Lower leg skin (tissue), 4 donors: ENCODE measurements at places on chromosomes 5 and 9. TPM values are rescaled to one million over a fixed set of nuclear protein-coding genes. Genes with fewer than 3 reads are reported as not detected.

GRCh38 chr5:127298656-127299055 lies 8.1 kb downstream of the MEGF10 start:
- DNase-seq: no peak

- DNase-seq: no peak
Measured at GRCh38 chr5:163944738-163945137, 439.3 kb downstream of the MAT2B start.

- no peak for DNase-seq
Measured at GRCh38 chr9:77170991-77171699, 6.2 kb upstream of the VPS13A start.

DNA sequence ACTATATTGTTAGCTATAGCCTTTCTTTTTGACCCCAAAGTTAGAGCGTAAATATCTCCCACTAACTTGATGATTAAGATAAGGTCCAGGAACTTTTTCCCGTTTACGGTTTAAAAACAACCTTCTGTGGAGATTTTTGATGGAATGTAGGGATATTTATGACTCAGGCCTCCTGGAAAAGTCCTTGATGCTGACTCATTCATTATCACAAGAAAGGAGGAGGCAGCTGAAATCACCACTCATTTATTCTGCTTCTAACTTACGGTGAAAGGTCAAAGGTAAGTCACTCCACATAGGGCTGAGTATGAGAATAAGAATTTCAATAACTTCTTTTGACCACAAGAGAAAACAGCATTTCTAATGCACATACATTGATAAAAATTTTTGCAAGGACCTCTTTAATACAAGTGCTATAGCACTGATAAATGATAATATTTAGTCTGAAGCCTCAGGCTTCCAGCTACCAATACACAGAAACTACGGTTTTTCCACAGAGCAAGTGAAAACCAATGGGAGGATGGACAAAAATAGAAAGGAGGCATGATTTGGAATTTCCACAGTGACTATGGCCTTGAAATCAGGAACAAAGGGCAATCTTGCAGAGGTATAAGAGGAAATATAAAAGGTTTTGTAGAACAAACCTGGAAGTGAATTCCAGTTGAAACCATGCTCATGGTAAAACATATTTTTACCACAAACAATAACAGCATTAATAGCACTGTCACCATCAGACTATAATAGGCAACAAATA lies 146.5 kb downstream of the PPP2R2B start:
- no peak for DNase-seq

Gene FOXD4L6
- total RNA-seq: not detected

GRCh38 chr5:38672059-38672788 lies 115.8 kb upstream of the LIFR start:
- no peak for DNase-seq

DNA sequence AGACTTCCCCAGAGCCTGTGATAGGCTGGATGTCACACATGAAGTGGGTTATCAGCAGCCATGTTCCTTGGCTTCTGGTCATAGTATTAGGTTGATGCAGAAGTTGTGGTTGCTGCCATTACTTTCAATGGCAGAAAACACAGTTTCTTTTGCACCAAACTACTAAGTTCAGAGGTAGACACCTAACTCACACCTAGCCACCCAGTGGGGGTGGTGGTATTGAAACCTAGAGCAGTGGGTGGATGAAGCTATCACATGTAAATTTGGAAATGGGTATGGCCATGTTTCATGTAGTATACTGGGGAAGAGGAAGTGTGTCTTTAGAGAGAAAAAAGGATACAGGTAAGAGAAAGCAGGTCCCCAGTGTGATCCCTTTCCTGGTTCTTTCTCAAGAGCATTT lies 347.9 kb upstream of the SEMA6A start:
- DNase-seq: no peak

Gene NR2F1
- 3.2 TPM for total RNA-seq

Gene ANKRD18B
- total RNA-seq: 2.5 TPM

- DNase-seq: no peak
Measured at GRCh38 chr5:14292766-14293658, 149.9 kb downstream of the TRIO start.

Gene PCDHGA8
- total RNA-seq: 2.2 TPM

DNA sequence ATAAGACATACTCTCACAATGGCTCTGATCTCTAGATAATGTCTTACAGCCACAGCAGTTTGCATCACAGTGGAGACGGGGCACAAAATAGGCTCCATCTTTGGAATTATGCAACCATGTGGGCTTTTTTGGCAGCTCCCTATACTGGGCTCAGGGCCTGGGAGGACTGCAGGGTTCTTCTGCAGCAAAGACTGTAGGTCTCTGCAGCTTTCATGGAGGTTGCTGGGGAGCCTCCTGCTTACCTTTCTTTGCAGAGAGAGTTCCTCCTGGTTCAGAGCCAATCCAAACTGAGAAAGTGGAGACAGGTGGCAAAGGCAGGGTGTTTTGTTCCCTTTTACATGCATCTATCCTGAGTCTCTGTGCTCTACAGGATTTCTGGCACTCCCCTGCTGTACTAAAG lies 558.0 kb downstream of the TLR4 start:
- no peak for DNase-seq

- no peak for DNase-seq
Measured at GRCh38 chr5:135228222-135228621, 170.8 kb downstream of the MACROH2A1 start.

Gene TCF7
- 2.6 TPM for total RNA-seq

Gene PDE6A
- total RNA-seq: 0.04 TPM

Gene ABO
- total RNA-seq: 16.6 TPM

GRCh38 chr5:55993013-55993412 lies 1.8 kb downstream of the IL6ST start:
- DNase-seq: no peak

DNA sequence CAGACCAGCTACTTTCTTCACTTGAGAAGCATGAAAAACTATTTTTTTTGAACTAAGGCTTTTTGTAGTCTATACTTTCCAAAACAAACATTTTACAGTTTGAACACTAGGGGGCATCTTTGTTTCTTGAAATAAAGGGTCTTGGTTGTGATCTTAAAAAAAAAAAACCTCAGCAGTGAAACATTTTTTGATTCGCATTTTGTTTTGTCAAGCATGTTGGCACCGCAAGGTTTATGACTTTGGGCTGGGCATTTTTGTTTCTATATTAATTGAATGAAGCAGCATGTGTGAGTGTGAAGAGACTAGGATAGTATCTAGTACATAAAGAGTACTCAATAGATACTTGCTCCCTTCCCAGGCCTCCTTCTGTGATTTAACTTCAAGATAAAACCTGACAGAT lies 31.6 kb upstream of the ACOT12 start:
- DNase-seq: no peak

DNA sequence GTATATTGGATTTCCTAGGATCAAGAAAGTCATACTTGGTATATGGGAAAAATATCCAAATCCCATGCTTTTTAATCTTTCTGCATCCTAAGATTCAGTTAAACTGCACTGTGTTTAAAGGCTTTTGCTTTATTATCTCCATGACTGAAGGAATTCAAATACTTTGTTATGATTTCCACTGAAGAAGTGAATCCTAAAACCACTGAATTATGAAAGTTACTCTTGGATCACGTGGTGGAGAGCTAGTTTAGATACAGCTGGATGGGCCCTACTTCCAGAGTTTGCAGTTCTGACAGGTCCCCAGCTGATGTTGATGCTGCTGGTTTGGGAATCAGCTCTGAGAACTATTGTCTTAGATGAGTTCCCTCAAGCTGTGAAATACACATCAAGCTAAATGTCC lies 5.0 kb downstream of the DAB2 start:
- no peak for DNase-seq

Gene TMEM174
- total RNA-seq: not detected

- no peak for DNase-seq
Measured at GRCh38 chr9:6552033-6552432, 93.5 kb downstream of the GLDC start.

Gene FGF18
- total RNA-seq: 0.27 TPM

DNA sequence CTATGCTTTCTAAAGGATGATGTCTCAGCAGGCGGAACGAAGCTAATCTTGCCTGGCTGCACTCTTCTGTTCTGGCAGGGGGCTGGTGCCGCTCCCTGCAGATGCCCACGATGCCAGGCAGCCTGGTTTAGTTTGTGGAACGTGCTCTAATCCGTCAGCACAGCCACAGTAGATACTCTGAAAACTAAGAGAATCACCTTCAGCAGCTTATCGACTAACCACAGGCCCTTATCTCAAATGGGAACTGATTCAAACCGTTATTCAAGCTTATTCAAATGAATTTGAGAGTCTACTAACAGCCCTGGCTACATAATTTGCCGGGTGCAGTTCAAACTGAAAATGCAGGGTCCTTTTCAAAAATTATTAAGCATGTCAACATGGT lies 246.6 kb upstream of the ANKRD55 start:
- no peak for DNase-seq

GRCh38 chr5:156178117-156178516 lies 148.8 kb upstream of the SGCD start:
- no peak for DNase-seq

DNA sequence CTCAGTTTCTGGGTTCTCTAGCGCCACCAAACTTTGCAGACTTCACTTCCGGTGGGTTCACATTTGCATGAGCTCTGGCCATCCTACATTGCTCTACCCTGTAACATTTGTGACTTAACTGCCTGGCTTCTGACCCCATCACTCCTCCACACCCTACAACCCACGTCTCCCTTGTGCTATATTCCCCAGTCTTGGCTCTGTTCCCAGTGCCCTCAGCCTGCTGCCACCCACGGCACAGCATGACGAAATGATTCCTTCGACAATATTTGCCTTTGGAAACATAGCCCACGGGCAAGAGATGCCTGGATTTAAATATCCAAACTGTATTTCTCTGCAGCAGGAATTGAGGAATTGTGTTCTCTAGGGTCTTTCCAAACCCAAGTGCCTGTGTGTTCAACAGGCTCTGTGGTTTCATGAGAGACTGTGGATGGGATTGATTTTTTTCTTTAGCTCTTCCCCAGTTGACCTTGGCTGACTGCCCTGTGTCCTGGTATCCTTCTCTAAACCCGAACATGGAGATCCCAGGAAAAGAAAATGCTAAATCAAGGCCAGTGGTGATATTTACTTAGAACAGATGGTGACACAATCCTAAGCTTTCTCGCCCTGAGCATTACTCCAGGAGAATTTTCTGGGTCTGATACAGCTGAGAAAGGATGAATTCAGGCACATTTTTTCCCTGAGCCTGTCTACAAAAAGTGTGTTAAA lies 44.4 kb upstream of the GRIA1 start:
- DNase-seq: no peak

GRCh38 chr9:95225726-95226106 lies 91.8 kb downstream of the FANCC start:
- no peak for DNase-seq

Gene SELENOP
- total RNA-seq: 222 TPM

Gene PTGES2
- 47.9 TPM for total RNA-seq

DNA sequence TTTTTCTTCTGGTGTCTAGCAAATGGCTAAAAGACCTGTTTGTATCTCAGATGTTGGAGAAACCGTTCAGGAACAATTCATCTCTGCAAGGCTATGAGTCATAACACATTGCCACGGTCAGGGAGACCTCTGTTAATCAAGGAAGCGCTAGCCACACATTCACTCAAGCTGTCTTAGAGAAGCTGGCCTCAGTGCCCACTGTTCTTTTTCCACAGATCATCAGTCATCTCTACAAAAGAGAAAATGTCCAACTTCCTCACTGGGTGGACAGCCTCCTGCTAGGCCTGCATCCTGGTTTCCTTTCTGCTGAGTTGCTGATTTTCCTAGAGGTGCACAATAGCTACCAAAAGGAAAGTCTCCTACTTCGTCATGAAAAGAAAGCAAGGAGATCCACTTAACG lies 360.5 kb downstream of the BNC2 start:
- no peak for DNase-seq

- peak; percentile 79 for DNase-seq
Measured at GRCh38 chr5:177545487-177546257, 8.7 kb downstream of the FAM193B start.

DNA sequence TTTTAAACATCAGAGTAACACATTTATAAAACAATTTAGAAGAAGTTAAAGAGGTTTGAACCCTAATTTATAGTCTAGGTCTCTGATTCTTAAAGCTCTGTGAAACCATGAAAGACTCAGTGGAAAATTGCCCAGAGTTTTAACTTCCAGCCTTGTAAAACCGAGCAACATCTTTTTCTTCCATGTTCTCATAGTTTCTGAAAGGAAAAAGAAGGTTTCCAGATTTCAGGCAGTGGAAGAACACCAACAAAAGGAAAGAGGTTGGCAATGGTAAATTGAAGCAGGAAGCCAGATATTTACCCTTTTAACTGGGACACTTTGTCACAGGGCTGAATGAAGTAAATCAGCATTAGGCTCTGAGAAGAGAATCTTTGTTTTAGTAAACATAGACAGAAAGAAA lies 1999.3 kb downstream of the MAT2B start:
- DNase-seq: no peak

GRCh38 chr5:56105511-56106291 lies 110.9 kb upstream of the IL6ST start:
- DNase-seq: no peak

GRCh38 chr9:115442054-115442453 lies 324.1 kb upstream of the TNC start:
- DNase-seq: no peak

GRCh38 chr5:71601222-71602026 lies 14.3 kb downstream of the MCCC2 start:
- peak; percentile 40 for DNase-seq

DNA sequence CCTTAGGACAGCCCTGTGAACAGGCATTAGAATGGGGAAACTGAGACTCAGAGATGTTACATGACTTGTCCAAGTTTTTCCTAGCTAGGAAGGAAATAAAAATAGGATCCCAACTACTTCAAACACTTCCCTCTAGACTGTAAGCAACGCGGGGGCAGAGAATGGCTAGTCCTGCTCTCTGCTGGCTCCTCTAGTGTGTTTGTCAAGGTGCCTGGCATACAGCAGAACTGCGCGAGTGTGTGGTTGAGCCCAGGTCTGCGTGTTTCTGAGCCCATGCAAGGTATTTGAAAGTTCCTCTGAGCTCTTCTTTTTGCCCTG lies 152.5 kb downstream of the MACROH2A1 start:
- DNase-seq: no peak

Gene PCDHGC5
- total RNA-seq: 1.7 TPM

- DNase-seq: no peak
Measured at GRCh38 chr5:151692312-151692711, 5.6 kb upstream of the SPARC start.

DNA sequence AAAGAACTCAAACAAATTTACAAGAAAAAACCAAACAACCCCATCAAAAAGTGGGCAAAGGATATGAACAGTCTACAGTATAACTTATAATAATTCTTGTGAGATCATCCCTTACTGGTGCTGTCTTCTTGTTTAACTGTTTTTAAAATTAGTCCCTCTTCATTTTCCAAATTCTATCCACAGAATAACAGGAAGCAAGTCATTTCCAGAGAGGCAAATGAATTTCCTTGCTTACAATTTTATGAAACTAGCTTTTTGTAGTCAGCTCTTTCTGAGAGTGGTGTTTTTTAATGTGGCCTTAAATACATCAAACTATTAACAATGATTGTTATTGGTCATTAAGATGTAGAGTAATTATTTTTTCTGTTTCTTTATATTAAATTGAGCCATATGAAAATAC lies 40.6 kb downstream of the FAM174A start:
- no peak for DNase-seq

GRCh38 chr5:3734632-3735031 lies 139.0 kb downstream of the IRX1 start:
- DNase-seq: no peak

GRCh38 chr5:100517301-100517974 lies 17.7 kb upstream of the FAM174A start:
- peak; percentile 86 for DNase-seq

GRCh38 chr9:126791406-126792230 lies 13.2 kb upstream of the ZBTB43 start:
- DNase-seq: peak; percentile 51

- no peak for DNase-seq
Measured at GRCh38 chr5:9454012-9454481, 91.8 kb downstream of the SEMA5A start.

Gene ITGA2
- total RNA-seq: 32.2 TPM
